Astrocyte (in vitro differentiated cells and primary cell): ENCODE measurements at places on chromosomes 4 and X. TPM values are rescaled to one million over a fixed set of nuclear protein-coding genes. Genes with fewer than 3 reads are reported as not detected.

The PNMA6F gene
- not detected in 2 replicates for total RNA-seq

The RNF128 gene
- 14.9 and 17.5 TPM in 2 replicates for total RNA-seq

The GUCY1B1 gene
- total RNA-seq = 1.5 and 2.5 TPM in 2 replicates

The CFAP99 gene
- not detected in 2 replicates for total RNA-seq

The CABS1 gene
- not detected in 2 replicates for total RNA-seq

The SLITRK4 gene
- total RNA-seq = 2.7 and 3.7 TPM in 2 replicates

The XAGE2 gene
- total RNA-seq = not detected in 2 replicates

The KDM6A gene
- total RNA-seq = 33.6 and 44.0 TPM in 2 replicates

DNA sequence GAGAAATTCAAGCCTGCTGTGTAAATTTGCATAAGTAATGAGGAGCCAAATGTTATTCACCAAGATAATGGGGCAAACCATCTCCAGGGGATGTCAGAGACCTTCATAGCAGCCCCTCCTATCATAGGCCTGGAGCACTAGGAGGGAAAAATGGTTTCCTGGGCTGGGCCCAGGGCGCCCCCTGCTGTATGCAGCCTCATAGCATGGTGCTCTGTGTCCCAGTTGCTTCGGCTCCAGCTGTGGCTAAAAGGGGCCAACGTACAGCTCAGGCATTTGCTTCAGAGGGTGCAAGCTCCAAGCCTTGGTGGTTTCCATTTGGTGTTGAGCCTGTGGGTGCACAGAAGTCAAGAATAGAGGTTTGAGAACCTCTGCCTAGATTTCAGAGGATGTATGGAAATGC, 859.3 kb downstream of the RPA4 start:
- DNase-seq = no peak

GRCh38 chrX:44997282-44997812, 124.4 kb downstream of the KDM6A start:
- DNase-seq = no peak

DNA sequence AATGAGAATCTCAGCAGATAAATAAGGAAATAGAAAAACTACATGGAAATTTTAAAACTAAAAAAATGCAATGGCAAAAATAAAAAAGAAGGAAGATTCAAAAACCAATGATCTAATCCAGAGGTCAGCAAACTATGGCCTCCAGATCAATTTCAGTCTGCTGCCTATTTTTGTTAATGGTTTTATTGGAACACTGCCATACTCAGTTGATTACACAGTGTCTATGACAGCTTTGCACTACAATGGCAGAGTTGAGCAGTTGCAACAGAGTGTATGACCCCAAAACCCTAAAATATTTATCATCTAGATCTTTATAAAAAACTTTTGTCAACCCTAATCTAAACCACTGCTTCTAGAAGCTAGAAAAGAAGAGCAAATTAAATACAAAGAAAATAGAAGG, 170.3 kb downstream of the RAB28 start:
- no peak for DNase-seq

GRCh38 chrX:16869393-16870094, 618 bp downstream of the RBBP7 start:
- DNase-seq = no peak

- DNase-seq = no peak
These were observed 936.6 kb upstream of the EPHA5 start for GRCh38 chr4:66606908-66607307.

DNA sequence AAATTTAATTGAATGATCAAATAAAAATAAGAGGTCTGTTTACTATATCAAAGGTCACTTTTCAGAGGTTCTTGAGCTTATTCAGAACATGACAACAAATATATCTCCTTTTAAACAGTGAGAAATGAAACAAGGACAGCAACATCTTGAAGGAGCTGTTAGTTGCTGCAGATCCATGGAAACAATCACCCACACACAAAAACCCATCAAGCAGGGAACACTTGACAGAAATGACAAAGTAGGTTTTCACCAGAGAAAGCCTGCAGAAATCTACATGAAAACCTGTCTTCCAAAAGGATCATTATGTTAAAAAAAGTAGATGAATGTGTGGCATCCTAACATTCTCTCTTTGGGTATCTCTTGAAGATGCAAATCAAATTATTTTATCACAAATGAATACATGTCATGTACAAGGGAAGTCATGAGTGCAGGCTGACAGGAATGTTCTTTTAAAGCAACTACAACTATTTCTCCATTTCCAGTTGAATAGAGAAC, 203.0 kb downstream of the GRIA2 start:
- no peak for DNase-seq

GRCh38 chr4:149765630-149766029, 50.0 kb downstream of the IQCM start:
- DNase-seq = peak; percentile 57

DNA sequence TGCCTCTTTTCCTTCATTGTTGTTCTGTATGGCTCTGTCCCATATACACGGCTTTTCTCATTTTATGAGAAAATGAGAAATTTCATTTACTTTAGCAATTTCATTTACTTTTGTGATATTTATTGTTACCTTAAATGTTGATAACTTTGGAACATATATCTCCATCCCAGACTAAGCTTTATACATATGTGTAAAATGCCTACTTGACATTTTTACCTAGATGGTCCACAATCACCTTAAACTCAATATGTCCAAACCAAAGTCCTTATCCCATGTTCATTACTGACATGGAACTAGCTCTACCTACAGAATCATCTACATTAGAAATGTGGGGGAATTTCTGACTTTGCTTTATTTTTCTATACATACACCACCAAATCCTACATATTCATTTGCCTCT, 590.5 kb upstream of the CT83 start:
- DNase-seq = no peak

DNA sequence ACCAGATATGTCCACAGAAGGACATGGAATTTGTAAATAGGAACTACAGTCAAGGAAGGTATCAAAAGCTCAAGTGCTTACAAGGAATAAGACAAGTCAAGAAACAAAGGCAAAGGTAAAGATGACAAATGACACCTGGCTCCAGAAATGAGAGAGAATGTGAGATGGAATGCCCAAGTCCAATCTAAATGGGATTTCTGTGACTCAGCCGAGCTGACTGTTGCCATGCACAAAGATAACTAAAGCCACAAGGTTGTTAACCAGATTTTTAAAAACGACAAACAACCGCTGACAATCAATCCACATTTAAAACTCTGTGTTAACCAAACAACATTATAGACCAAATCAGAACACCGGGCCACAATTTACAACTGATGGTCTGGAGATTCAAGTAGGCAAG, 1.1 kb downstream of the NFXL1 start:
- peak; percentile 52 for DNase-seq

DNA sequence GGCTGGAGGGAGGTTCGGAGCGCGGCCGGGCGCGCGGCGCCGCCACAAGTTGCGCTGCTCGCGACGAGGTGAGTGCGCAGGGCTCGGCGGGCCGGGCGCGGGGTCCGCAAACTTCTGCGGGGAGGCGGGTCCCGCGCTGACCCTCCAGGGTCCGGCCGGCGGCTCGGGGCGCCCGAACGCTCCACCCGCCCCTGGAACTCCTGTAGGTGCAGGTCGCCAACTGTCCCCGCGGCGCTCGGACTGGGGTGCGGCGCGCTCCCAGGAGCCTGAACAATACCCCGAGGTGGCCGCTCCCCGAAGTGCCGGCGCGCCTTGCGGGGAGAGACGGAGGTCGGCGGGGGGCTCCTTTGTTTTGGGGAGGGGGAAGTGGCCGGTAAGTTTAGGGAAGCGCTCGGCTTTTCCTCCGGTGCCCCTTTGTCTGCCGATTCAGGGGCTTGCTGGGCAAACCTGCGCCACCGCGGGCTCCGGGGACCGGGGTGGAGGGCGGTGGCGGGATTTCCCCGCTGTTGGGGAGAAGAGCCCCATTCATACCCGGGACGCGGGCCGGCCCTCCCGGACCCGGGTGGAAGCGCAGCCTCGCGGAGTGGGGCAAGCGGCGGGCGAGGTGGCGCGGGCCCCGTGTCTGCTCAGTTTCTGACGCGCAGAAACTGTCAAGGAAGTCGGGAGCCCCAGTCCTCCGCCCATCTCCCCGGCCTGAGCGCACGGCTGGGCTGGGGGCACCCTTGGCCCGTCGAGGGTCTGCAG, 694 bp downstream of the TBL1X start:
- no peak for DNase-seq

GRCh38 chr4:69995526-69996016, at the start of gene STATH:
TSS of gene STATH (plus strand) at chr4:69995966. CDS start at chr4:69998438, 2,472 bp downstream.
- DNase-seq = no peak

DNA sequence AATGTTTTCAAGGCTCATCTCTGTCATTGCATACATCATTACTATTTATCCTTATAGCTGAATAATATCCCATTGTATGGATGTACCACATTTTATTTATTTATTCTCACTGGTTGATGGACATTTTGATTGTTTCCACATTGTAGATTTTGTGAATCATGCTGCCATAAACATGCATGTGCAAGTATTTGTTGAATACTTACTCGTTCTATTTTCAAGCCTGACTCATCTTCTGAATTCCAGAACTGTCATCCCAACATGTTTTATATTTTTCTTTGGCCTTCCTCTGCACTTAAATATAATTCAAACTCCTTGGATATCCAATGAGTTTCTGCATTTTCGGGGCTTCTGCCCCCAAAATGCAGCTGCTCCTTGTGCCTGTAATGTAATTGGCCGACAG, 77.6 kb downstream of the MXRA5 start:
- DNase-seq = peak; percentile 52

DNA sequence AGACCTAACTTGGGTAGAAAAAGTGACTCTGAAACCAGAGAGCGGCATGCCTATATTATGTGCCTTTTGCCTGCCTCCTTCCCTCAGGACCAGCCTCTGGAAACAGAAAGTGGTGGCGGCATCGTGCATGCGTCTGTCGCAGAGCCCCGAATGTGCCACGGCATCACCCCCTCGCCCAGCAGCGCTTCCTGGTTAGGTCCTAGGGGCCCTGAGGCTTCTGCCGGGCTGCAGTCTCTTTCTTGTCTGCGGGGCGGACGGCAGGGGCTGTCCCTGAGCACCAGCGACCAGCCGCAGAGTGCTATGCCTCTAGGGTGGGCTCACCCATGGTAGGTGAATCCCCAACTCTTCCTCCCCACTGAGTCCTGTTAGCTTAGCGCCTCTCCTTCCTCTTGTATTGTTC, 68.7 kb downstream of the VSIG4 start:
- no peak for DNase-seq

- peak; percentile 69 for DNase-seq
These were observed 7.0 kb downstream of the SPP1 start for GRCh38 chr4:87982446-87983010.

DNA sequence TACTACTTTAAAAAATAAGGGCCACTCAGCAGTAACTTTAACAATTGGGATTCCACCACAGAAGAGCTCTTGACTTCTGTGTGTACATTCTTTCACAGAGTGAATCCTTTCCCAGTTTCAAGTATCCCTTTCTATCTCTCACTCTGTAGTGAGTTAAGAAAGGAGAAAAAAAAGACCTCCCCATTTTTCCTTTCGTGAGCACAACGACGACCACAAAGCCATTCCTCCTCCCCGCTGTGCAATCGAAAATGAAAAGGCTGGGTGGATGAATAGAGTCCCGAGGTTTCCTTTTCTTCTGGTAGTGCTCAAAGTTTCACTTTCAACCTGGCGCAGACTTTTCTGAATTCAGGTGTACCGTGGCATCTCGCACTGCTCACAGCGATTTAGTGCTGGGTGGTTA, 58.0 kb downstream of the TAB3 start:
- DNase-seq = peak; percentile 11

GRCh38 chr4:112316360-112316759, 19.2 kb downstream of the ALPK1 start:
- DNase-seq = no peak

- peak; percentile 44 for DNase-seq
These were observed 12.6 kb downstream of the IBSP start for GRCh38 chr4:87811977-87812376.

DNA sequence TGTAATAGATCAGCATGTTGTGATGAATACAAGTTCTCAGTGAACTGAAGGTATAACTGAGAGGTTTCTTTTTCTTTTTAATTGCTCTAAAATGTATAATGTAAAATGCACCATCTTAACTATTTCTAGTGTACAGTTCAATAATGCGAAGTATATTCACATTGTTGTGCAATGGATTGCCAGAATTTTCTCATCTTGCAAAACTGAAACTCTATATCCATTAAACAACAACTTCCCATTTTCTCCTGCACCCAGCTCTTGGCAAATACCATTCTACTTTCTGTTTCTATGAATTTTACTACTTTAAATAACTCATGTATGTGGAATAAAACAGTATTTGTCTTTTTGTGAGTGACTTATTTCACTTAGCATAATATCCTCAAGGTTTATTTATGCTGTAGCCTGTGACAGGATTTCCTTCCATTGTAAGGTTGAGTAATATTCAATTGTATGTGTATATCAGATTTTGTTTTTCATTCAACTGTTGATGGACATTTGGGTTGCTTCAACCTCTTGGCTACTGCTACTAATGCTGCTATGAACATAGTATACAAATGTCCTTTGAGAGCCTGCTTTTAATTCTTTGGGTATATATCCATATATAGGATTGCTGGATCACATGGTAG, 53.5 kb upstream of the NPFFR2 start:
- DNase-seq = no peak

DNA sequence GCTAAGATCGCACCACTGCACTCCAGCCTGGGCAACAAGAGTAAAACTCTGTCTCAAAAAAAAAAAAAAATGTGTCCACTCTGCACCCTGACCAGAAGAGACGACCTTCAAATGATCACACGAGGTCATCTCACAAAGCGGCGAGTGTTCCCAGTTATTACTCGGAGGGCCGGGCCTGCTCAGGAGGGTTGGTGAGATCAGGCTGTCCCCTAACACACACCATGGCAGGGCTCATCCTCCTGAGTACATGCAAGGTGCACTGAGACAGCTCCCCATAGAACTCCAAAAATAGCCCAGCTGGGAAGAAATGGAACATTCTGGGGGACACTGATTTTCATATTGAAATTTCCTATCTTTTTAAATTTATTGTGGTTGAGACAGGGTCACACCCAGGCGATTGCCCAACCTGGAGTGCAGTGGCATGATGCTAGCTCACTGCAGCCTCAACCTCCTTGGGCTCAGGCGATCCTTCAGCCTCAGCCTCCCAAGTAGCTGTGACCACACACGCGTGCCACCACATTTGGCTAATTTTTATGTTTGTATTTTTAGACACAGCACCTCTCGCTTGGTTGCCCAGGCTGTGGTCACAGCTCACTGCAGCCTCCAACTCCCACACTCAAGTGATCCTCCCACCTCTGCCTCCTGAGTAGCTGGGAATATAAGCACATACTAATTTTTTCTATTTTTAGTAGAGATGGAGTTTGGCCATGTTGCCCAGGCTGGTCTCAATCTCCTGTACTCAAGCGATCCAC, 51.5 kb downstream of the DHRSX start:
- no peak for DNase-seq

DNA sequence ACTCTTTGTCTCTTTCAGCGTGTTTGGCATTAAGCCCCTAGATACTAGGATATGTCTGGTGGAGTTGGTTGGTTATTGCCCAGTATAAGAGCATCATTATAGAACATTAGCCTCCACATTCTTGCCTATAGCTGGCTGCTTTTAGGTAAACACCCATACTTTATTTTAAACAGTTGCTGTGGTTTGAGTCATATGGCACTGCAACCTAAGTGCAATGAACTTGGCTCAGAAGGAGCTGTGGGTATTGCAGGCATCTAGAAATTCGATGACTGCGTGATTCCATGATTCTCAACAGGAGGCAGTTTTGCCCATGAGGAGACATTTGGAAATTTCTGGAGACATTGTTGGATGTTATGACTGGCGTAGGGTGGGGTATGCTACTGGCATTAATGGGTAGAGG, 49.5 kb downstream of the DCLK2 start:
- DNase-seq = no peak
